ENCODE measurements at places on chromosomes 4 and X.
A peak's percentile ranks its signal among the peaks of the same experiment; 100 is the strongest.

GRCh38 chr4:89820010-89820409, 17.0 kb downstream of the SNCA start:
- DNase-seq, result no peak

- no peak for DNase-seq
These were observed 124.9 kb downstream of the RELL1 start for GRCh38 chr4:37561196-37561802.

DNA sequence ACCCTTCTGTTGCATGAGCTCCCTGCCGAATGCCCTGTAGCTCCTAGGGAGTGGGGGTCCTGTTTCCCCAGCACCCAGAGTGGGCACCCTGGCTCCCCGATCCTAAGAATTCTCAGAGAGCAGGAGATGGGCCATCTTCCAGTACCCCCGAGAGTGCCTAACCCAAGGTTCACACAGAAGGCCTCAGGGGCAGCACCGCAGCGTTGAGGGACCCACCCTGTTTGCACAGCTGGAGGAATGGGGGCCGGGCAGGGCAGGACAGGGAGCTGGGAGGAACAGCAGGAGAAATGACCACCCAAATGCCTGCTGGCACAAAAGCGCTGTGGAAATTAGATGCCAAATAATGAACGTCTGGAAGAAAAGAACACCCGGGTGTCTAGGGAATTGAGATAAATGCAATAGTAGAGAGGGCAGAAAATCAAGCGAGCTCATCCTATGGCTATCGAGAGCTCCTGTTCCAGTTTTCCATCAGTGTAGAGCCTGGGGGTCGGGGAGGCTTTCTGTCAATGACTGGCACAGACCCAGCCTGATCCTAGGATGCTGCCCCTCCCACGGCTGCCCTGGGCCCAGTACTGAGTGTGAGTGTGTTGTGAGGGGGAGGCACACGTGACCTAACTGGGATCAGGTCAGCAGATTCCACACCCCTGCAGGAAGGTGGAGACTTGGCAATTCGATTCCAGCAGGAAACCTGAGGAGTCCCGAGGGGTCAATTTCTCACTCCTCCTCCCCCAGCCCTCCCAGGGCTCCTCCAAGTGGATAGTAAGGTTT, 25.7 kb downstream of the SEPTIN6 start:
- DNase-seq, result no peak

- DNase-seq, result peak; percentile 21
These were observed 7.3 kb downstream of the RPS4X start for GRCh38 chrX:72269671-72270251.

- DNase-seq, result no peak
These were observed 12.3 kb upstream of the CHRNA9 start for GRCh38 chr4:40322811-40323210.

GRCh38 chr4:10078481-10079233, 37.9 kb downstream of the WDR1 start:
- no peak for DNase-seq

GRCh38 chrX:49041744-49042580, 1.2 kb downstream of the TFE3 start:
- DNase-seq, result no peak

GRCh38 chr4:44446191-44446590, 2.4 kb downstream of the KCTD8 start:
- DNase-seq, result no peak

GRCh38 chr4:158599150-158599549, 72.5 kb downstream of the C4orf46 start:
- DNase-seq, result no peak

GRCh38 chr4:79362626-79363025, 36.8 kb upstream of the NAA11 start:
- DNase-seq, result no peak

DNA sequence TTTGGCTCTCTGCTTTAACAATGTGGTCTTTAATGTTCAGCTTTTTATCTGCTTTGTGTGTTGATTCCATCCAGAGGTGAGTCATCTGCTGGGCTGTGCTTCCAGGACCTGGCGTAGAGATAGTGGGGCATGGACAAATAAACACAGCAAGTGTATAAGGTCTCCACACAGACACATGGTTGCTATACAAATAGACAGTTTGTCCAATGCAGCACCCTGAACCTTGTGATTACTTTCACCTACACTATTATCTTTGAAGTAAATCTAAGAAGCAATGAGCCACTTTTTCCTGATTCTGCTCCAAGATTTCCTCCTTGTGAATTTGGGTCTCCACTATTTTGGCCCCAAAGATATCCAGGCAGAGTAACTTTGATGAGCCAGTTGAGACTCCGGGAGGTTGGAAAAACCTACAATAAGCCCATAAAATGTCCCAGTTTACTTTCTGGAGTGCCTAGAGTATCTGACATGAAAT, 12.1 kb downstream of the PPARGC1A start:
- no peak for DNase-seq

All from stimulated activated CD8-positive, alpha-beta memory T cell treated with anti-CD3 and anti-CD28 coated beads, Interleukin-7, amount 100 ng/mL, for 4 hours (primary cell).